Midbrain (tissue), 1 donor: ENCODE measurements at places on chromosomes 5 and 9.

DNA sequence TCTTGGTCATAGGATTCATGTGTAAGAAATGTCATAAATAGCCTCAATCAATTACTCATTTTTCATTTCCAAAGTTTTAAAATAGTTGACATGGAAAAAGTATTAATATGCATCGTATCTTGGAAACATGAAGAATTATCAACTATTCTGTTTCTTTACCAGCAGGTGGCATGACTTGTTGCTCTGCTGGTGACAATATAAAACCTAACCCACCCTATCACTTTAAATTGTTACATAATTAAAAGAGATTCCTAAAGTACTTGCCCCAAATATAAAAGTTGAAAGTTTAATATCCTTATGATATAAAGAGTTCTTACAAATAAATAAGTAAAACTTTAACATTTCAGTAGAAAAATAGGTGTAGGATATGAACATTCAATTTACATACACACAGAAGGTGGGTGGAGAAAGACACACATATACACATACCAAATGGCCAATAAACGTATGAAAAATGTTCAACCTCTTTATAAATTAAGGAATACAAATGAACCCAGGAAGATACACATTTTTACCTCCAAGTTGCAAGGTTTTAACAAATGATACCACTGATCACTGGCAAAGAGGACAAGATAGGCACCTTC lies 30.6 kb downstream of the MAP1B start:
- peak; percentile 19 for DNase-seq

- peak; percentile 22 for DNase-seq
These were observed 2.9 kb upstream of the ICE1 start for GRCh38 chr5:5419291-5420210.

DNA sequence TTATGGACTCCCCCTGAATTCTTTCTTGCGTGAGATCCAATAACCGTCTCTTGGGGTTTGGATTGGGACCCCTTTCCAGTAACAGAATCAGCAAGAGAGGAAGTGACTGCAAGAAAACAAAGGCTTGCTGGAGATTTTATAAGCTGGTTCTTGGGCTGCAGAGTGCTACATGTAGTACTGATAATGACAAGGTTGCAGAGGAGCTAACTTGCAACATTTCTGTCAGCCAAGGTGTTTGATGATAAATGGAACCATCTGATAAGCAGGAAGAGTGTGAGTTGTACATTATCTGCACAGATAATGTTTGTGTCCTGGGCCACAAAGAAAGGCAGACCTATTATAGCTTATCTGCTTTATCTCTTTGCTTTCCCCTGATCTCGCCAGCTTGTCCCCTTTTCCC lies 37.1 kb downstream of the DNAJB5 start:
- DNase-seq, result no peak

GRCh38 chr9:36163786-36164170 lies 5.4 kb upstream of the CCIN start:
- DNase-seq, result no peak

- DNase-seq, result peak; percentile 29
These were observed 84.9 kb upstream of the BASP1 start for GRCh38 chr5:17132444-17133083.

GRCh38 chr5:149432376-149432775 lies 53.3 kb upstream of the IL17B start:
- no peak for DNase-seq

- DNase-seq, result no peak
These were observed 90.1 kb upstream of the SPOCK1 start for GRCh38 chr5:137589185-137589584.

DNA sequence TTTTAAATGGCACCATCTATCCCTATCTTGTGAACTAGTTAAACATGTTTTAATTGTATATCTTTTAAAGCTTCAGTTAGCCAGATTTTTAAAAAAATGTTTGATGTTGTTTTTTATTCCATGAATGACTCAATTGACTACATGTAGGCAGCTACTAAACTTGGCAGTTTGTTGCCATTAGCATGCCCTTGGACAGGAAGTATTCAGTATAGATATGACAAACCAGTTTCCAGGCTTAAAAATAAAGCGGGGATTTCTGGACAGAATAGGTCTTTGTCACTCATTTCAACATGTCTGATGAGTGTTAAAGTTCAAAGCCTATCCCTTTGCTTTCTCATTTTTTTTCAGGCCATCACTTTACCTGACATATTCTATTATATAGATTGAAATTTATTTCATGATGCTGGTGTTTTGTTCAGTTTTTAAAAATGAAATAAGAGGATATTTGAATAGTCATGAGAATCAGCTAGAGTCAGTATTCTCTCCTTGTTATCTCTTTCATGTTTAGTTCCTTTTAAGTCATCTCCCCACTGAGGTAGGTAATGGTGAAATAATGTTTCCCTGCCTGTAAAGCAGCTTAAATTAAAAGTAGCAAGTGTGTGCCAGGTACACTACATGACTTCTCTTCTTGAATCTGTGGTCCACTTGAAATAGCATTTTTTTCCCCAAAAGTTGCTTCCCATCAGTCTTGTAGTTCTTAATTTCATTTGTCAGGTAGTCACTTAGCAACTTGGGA lies 11.9 kb downstream of the TNFAIP8 start:
- no peak for DNase-seq

DNA sequence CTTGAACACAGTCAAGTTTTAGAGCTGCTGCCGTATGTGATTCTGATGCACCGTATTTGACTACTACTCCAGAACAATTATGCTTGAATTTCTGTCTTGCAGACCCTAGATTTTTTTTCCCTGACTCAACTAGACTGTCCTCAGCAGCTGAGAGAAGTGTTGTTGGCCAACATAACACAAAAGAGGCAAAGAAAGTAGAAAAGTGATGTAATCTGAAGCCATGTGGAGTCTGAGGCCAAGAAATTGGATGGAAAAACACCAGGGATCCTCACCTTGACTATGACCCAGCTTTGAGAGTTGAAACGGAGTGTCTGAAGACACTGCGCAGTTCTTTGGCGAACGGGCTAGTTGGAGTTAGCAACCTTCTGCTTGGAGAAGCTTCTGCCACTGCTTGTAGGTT lies 36.3 kb upstream of the FGF1 start:
- DNase-seq, result peak; percentile 11

DNA sequence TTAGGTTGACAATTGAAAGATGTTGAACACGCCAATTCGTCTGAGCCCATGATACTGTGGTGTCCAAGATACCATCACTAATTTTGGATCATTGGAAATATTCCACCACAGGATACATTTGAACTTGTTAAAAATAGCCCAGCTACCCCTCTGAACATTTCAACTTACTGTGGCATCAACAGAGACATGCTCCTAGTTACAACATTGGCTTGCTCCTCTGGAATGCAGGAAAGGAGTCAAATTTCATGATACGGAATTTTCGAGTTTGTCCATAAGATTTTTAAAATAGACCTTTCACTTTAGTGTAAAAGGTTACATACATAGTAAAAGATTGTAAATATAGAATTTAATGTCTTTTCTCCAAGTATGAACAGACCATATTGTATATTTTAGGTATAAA lies 12.8 kb downstream of the SEMA5A start:
- no peak for DNase-seq

GRCh38 chr5:170327168-170327567 lies 29.6 kb upstream of the LCP2 start:
- DNase-seq, result no peak

GRCh38 chr5:148875205-148875875 lies 48.9 kb downstream of the ADRB2 start:
- no peak for DNase-seq

GRCh38 chr5:11557063-11557462 lies 347.2 kb downstream of the CTNND2 start:
- no peak for DNase-seq

DNA sequence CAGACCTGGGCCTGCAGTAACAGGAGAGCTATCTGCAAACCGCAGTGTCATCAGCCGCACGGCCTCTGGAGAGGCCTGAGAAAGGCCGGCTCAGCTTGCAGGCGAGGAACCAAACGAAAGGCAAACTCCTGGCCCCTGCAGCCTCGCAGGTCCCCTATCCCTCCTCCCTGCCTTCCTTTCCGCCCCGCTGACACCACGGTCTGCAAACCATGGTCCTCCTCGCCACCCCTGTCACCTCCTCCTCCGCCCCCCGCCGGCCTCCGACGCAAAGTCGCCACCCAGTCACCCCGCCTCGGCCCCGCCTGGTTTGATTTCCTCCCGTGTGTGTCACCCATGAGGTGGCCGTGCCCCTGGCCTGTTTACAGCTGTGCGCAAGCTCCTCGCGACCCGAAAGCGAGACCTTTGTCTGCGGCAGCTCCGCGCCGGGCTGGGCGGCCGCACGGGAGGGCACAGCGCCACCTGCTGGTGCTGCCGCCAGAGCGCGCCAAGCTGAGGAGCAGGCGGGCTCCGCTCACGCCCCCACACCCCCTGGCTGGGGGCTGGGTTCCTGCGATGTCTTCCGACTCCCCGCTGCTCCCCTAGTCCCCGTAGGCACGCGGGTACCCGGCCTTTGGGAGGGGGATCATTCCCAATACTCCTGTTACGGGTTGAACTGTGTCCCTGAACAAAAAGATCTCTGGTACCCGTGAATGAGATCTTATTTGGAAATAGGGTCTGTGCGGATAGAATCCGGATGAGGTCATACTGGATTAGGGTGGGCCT lies 19.4 kb downstream of the GBGT1 start:
- DNase-seq, result peak; percentile 83

- peak; percentile 37 for DNase-seq
These were observed 12.3 kb downstream of the IFNA21 start for GRCh38 chr9:21154018-21154608.

- no peak for DNase-seq
These were observed 58.0 kb upstream of the FBN2 start for GRCh38 chr5:128596071-128596470.

DNA sequence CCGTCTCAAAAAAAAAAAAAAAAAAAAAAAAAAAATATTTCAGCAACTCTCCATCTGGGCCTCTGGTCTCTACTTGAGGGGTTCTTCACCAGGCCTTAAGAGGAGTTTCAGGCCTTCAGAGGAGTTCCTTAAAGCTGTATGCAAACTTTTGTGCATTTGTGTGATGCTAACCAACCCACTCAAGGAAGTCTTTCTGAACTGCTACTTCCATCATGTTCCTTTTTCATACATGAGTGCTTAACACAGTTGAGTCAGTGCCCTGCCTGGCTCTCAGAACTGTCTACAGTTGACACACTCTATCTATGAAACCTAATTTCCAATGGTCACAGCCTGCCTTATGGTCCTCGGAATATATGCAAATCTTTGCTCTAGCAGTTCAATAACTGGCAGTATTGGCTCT lies 146.5 kb downstream of the MEF2C start:
- DNase-seq, result no peak

GRCh38 chr5:62465985-62466925 lies 53.7 kb downstream of the IPO11 start:
- DNase-seq, result no peak
